Stimulated activated memory B cell treated with anti-CD40 and anti-IgM and Interleukin-4, amounts not matched to agents 10 μg/mL and 1 μg/mL and 100 μg/mL, for 72 hours (primary cell): ENCODE measurements at places on chromosomes 5 and 9.

- no peak for ATAC-seq
Observed at GRCh38 chr9:78622126-78622525, 325.2 kb downstream of the PSAT1 start.

DNA sequence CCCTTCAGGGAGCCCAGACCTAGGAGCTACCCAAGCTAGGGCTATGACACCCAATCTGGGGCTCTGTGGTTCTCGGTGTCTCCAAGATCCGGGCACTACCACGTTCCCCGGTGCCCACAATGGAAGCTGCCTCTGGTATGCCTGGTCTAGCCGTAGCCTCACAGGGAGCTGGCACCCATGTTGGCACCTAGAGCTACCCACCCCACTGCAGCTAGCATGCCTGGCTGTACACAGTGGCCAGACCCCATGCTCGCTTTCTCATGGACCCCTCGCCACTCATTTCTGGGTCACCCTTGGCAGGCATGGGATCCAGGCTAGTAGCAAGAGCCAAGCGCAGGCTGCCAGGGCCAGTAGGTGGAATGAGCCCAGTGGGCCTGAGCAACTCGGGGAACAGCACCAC lies 109.0 kb downstream of the CYLC2 start:
- no peak for ATAC-seq

DNA sequence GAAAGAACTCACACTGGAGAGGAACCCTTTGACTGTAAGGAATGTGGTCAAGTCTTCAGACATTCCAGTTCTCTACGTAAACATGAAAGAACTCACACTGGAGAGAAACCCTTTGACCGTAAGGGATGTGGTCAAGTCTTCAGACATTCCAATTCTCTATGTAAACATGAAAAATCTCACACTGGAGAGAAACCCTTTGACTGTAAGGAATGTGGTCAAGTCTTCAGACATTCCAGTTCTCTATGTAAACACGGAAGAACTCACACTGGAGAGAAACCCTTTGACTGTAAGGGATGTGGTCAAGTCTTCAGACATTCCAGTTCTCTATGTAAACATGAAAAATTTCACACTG lies 32.6 kb downstream of the MAPK9 start:
- no peak for ATAC-seq

DNA sequence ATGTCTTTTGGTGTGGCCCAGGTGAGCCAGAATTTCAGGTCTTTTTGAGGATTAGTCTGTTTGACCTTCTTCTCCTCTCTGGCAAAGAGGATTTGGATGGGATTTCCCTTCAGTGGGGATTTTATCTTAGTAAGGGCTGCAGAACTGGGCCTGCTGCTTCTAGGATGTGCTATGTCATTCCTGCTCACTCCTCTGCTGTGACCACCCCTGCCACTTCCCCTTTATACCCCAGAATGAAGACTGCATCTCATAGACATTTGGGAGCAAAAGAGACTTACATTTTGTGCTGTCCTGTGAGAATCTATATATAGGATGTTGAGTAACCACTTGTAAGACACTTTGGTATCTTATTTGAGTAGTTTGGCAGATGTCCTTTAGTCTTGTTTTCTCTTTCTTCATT lies 76.2 kb downstream of the ARHGAP26 start:
- no peak for ATAC-seq

- no peak for ATAC-seq
Observed at GRCh38 chr5:21792748-21793147, 1060.4 kb downstream of the CDH12 start.

DNA sequence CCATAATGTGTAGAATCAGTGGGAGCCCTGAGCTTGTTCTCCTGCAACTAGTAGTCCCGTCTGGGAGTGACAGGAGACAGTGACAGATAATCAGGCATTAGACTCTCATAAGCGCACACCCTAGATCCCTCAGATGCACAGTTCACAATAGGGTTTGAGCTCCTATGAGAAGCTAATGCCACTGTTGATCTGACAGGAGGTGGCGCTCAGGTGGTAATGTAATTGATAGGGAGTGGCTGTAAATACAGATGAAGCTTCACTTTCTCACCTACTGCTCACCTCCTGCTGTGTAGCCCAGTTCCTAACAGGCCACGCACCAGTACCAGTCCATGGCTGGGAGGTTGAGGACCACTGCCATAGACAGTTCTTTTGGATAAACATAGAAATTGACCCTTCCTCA lies 188.7 kb downstream of the ROR2 start:
- no peak for ATAC-seq

DNA sequence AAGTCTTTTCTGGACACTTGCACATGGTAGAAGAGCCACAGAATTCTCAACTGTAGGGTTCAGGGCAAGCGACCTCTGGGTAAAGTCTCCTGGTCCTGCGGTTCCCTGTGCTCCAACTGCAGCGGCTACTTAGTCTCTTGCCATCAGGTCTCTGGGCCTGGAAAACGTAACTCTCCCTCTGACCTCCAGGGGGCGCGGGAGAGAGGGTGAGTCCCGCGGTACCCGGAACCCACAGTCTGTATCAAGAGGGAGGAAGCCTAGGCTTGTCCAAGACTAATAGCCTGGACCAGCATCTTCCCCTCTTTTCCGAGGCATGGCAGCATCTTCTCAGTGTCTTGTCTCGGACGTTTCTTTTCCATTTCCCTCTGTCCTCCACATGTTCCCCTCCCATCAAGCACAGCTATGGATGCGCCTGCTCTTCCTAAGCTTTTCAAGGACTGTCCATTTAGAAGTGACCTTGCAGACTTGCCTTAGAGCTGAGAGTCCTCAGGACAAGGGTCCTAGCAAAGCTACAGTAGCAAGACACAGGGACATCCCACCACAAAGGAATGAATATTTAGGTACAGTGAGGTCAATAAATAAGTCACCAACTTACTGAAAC lies 59.3 kb downstream of the FSTL4 start:
- ATAC-seq = peak; percentile 79

DNA sequence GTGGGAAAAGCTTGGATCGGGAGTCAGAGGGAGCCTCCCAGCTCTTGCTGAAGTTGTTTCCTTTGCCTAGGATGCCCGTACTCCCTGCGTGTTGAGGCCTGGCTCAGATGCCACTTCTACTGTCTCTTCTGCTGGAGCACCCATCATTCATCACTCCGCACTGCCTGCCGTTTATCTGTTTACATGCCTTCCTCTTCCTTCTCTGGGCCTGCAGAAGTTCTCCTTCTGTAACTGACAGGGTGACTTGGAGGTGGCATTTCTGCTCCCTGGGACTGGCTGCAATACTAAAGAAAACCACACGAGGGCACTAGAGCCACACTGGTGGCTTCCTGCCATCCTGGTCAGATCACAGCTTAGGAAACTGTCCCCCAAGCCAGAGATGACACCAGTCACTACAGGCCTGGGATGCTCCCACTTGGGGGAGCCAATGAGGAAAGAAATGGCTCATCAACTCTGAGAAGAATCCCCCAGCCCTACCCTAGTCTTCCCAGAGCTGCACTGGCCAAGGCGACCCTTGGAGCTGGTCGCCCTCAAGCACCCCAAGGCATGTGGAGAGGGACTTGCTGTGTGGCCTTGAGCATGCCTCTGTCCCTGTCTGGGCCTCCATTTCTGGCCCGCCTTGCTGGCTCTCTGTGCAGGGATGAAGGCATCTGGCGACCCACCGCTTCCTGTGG lies 9.7 kb upstream of the SLC25A51 start:
- ATAC-seq = peak; percentile 79

GRCh38 chr9:101465326-101465915 lies 29.8 kb upstream of the ALDOB start:
- no peak for ATAC-seq

GRCh38 chr9:7318920-7319319 lies 480.7 kb downstream of the DMAC1 start:
- no peak for ATAC-seq

GRCh38 chr5:175059687-175060211 lies 335.4 kb downstream of the MSX2 start:
- peak; percentile 34 for ATAC-seq

DNA sequence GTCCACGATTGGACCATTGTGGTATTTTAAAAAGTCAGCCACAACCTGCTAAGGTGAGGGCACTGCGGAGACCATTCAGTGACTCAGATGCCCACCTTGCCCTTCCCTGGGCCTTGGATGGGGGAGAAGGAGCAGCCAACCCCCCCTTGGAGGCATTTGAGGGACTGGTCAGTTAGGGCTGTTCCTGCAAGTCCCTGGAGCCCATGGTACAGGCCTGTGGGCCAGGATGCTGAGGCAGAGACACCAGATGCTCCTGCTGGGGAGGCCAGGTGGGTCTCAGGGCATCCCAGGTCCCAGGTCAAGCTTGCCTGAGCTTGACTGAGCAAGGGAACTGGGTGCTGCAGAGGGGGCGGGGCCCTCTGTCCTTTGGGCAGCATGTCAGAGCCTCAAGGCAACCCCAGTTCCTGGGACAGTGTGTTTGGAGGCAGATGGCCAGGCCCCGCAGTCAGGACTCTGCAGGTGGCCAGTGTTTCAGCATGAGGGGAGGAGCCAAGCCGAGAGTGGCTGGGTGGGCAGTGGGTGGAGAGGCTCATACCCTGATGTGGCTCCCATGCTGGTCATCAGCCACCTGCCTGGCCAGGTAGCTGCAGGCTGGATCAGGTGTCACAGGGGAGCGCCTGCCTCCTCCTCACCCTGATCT lies 27.5 kb downstream of the SLC6A3 start:
- no peak for ATAC-seq

- ATAC-seq = no peak
Observed at GRCh38 chr5:174446446-174446845, 277.9 kb upstream of the MSX2 start.

- ATAC-seq = peak; percentile 71
Observed at GRCh38 chr5:59799668-59800346, 93.7 kb downstream of the PDE4D start.
